Suppressor macrophage treated with lipopolysaccharide for 4 hours (primary cell): ENCODE measurements at places on chromosomes 2 and 18.

GRCh38 chr2:165369131-165369897 is 100.2 kb upstream of the CSRNP3 start:
- no peak for DNase-seq

DNA sequence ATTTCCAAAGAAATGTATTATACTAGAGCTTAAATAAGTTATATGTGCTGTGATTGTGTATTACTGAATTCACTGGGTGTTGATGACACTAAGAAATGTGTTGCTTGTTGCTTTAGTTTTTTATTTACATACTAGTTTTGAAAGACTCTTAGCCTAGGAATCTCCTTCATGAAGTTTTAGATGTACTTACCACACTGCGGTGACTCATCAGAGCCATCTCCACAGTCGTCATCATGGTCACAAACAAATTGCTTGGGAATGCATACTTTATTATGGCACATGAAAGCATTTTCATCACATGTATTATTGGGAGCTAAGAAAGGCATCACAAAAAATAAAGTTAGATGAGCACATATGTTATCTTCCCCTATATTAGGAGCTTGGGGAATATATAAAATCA is 1624.2 kb downstream of the LRP1B start:
- no peak for DNase-seq

- DNase-seq = no peak
Measured at GRCh38 chr2:219644801-219645480, 17.5 kb downstream of the SLC4A3 start.

DNA sequence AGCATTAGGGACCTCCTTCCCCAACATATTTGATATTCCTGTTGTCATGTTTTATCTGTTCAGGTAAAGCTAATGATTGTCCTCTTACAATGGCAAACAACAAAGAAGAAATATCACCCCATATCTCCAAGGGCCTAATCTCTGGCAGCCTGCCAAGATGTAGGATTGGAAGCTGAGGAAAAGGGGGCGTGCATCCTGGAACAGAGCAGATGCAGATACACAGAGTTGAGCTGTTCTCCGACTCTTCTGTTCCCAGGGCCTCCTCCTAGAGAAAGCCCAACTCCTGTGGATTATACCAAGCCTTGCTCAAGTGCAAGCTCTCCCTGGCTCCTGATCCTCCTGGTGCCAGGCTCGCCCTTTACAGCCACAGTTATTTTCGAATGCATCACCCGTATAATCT is 35.2 kb upstream of the CD207 start:
- no peak for DNase-seq

DNA sequence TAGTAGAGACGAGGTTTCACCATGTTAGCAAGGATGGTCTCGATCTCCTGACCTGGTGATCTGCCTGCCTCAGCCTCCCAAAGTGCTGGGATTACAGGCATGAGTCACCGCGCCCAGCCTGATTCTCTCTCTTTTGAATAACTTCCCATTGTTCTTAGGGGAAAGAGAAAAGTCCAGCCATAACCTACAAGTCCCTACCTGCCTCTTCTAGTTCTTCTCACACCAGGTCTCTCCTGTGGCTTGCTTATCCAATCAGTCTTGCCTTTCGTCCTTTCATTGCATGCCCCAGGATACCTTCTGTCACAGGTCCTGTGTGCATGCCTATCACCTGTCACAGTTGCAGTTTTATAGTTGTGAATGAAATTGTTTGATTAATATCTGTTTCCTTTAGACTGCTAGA is 148.1 kb downstream of the SLC4A3 start:
- no peak for DNase-seq

DNA sequence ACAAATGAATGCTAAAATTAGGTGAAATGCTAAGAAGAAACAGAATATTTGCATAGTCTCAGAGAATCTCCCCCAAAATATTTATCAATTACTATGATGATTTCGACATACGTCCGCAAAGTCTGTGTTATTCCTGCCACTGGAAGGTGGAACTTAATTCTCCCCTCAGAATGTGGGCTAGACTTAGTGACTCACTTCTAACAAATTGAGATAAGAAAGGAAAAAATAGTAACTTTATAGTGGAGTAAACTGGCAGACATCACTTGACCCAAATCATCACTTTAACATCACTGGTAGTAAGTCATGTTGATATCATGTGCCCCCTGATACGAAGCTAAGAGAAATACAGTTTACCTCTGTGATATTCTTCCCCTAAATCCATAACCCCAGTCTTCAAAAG is 23.5 kb downstream of the HADHB start:
- peak; percentile 11 for DNase-seq

DNA sequence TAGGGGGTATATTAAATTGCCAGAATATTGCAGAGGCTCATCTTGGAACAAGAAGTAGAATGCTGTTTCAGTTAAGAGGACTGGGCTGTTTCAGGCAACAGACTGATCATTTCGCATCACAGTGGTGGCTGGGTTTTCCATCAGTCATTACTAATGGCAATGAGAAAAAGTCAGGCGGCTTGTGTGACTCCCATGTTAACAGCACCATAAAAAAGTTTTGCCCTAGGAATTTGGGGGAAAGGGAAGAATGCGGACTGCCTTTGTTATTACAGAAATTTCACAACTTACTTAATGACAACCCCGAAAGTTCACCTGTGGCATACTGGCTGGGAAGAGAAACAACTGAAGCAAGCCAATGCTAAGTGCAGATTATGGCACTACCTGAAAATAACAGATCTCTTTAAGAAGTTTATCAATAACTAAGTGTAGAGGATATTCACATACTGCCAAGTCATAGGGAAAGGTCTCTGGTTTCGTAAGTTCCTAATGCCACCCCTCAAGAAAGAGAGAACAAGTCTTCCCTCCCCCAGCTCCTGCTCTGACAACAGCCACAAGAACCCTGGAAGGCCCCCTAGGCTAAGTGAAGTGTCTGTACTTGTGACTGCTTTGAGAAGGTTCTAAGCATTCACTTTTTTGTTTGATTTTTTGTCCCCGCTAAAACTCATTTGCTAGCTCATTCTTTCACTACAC is 40.5 kb upstream of the AP1S3 start:
- DNase-seq = peak; percentile 36

GRCh38 chr2:127645395-127646291 is at the start of gene GPR17:
TSS of gene GPR17 (plus strand) at chr2:127646153. CDS start at chr2:127650736, 4,583 bp downstream.
- no peak for DNase-seq

DNA sequence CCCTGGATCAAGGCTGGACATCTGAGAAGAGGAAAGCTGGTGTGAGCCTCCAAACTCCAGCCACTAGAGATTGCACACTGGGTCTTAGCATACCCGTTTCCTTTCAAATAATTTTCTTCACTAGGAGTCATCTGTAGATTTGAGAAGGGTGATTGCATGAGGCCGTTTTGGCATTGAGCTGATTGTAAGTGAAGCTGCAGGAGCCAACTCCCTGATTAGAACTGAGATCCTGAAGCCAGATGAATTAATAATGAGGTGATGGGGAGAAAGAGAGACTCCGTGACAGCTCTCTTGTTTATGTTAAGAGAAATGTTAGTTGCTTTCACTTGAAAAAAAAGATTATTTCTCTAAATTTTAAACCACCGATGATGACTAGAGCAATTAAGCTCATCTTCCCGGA is 268.4 kb upstream of the THSD7B start:
- no peak for DNase-seq

- DNase-seq = peak; percentile 24
Measured at GRCh38 chr18:24398540-24398939, 916 bp upstream of the OSBPL1A start.

DNA sequence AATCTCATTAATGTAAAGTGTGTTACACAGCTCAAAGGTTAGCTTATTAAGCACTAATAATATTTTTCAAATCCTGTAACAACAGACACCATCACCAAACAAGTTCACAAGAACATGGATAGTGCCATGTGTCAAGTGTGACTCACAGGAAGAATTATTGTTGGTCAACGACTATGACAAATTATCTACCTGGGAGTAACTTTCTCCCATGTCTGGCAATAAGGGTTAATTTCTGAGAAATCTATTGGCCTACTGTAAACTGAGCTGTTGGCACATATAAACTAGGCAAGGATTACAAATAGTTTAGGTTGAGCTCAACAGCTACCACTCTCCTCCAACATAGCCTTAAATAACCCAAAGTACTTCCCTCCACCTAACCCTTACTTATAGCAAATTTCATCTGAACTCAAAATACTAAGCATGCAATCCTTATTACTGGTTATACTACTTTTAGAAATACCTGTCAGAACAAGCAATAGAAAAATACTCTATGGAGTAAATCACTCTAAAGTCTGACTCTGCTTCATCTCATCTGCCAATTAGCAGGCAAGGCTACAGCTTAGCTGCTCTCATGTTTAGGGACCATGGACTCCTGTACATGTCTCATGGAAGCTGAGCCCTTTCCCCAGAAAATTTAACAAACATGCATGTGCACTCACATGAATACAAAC is 223.0 kb downstream of the NBAS start:
- DNase-seq = no peak

DNA sequence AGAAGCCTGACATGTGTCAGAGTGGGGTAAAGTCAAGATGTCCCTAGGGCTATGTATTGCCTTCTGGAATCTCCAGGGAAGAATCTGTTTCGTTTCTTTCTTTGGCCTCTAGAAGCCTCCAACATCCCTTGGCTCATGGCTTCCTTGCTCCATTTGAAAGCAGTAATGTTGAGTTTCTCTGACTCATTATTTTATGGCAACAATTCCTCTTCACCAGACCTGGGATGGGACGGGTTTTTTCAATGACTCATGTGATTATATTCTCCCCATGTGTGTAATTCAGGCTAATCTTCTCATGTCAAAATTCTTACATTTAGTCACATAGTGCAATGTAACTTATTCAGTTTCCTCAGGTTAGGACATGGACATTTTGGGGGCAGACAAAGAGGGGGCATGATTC is 1038.6 kb downstream of the CBLN2 start:
- no peak for DNase-seq

GRCh38 chr2:176111846-176112374 is 4.7 kb upstream of the HOXD10 start:
- no peak for DNase-seq

DNA sequence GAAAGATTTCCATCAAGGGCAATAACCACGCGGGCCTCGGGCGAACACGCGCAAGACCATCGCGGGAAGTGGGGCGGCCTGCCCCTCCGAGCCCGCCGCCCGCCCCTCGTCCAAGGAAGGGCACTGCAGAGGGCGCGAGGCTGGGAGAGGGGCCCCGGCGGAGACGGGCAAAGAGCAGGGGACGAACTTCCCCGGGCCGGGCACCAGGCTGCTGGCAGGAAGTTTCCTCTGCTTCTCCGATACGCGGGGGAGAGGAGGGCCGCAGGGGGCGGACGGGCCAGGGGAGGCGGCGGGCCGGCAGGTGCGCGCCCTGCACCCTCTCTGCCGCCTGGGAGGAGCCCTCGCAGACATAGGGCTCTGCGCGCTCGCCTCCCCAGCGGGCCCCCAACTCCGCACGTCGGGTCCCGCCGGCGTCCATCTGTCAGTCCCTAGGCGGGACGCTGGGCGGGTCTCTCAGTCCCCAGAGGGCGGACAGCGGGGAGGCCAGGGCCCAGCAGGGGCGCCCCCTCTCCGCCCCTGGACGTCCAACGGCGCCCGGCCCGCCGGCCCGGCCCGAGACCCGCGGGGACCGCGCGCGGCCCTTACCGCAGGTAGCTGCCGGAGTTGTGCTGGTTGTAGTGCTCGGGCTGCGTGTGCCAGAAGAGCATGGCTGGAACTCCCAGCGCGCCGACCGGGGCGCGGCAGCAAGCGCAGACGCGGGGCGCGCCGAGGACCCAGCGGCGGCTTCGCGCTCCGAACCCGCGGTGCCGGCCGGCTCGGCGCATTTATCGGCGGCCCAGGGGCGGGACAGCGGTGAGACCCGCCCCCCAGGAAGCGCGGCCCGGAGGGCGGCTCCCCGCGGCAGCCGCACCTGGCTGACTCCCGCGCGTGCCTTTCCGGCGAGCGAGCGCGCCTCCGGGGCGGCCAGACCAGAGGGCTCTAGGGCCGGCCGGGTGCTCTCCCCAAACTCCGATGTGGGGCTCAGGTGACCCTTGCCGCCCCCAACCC is at the start of gene TFCP2L1:
Gene TFCP2L1 (minus strand): TSS at position 740 of the 987 bp plus-strand sequence. CDS start 93 bp downstream, at position 647.
- no peak for DNase-seq

DNA sequence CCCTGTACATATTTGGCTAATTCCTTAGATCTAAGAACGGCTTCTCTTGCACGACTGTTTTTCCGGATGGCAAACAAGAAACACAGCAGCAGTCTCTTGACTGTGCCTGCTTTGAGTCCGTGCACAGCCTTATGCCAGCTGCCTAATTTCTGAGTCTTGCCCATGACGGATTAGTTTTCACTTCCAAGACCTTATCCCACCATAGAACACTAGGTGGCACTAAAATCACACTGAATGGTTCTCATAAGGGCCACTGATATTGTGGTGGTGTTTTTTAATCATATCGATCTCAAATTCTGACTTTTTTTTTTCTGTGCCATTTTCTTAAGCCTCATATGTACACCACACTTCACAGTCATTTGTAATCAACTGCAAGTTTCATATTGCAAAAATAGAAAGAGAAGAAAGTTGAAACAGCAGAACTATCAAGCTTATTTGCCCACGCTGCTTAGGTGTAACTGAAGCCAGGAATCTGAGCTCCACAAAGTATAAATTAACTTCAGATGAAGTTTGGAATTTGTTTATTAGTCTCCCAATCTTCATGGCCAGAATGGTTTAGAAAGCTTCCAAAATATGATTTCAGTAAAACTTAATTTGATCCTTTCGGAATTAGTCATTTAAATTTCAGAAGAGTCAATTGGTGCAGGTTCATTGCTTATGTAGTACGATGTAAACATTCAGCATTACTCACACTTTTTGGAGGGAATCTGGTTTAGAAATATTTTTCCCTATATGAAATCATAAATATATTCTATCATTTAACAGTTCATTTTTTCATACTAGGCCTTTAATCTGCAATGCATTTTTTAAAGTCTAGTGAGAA is 45.5 kb upstream of the SCN7A start:
- DNase-seq = peak; percentile 70

GRCh38 chr2:219476652-219477151 is 22.0 kb upstream of the GMPPA start:
- no peak for DNase-seq

DNA sequence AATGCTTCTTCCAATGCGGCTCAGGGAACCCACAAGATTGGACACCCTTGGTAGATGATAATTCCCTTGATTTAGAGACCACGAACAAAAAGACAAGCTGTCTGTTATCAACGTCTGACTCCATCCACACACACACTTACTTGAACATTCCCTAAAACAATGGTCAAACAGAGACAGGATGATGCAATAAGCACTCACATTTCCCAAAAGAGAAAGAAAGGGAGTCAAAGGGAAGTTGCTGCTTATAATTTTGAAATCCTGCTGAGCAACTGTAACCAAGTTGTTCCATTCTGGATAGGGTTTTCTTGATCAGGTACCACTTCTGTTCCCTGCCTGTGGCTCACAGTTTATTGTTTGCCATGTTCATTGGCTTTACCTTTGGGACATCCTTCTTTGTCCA is 571.3 kb upstream of the CNTNAP5 start:
- no peak for DNase-seq

- peak; percentile 76 for DNase-seq
Measured at GRCh38 chr2:27723372-27724144, 48.0 kb upstream of the MRPL33 start.

GRCh38 chr18:3151399-3152264 is 68.1 kb downstream of the MYOM1 start:
- DNase-seq = peak; percentile 62

DNA sequence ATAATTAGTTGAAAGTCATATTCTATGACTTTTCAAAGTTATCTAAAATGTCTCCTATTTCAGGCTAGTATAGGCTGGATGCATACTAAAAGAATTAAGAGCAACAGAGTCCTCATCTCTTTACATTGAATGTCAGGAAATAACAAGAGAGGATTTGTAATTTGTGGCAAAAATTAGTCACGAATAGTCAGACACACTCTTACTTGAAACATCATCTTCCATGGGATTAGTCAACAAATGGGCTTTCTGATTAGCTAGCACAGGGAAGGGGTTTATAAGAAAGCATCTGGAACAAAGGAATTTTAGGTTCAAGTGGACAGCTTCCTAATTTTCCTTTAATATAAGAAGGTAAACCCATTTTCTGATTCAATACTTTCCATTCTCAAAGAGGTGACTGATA is 330.3 kb upstream of the MEX3C start:
- DNase-seq = no peak
